ENCODE measurements at places on chromosomes 11 and 22.

GRCh38 chr22:24315367-24315966, 44.8 kb downstream of the SPECC1L start:
- no peak for DNase-seq

- DNase-seq: peak; percentile 25
These were observed 682 bp downstream of the ATM start for GRCh38 chr11:108223348-108224149.

- no peak for DNase-seq
These were observed 703.3 kb upstream of the ANO5 start for GRCh38 chr11:21489416-21490115.

GRCh38 chr22:39026509-39027150, 5.7 kb downstream of the APOBEC3D start:
- no peak for DNase-seq

DNA sequence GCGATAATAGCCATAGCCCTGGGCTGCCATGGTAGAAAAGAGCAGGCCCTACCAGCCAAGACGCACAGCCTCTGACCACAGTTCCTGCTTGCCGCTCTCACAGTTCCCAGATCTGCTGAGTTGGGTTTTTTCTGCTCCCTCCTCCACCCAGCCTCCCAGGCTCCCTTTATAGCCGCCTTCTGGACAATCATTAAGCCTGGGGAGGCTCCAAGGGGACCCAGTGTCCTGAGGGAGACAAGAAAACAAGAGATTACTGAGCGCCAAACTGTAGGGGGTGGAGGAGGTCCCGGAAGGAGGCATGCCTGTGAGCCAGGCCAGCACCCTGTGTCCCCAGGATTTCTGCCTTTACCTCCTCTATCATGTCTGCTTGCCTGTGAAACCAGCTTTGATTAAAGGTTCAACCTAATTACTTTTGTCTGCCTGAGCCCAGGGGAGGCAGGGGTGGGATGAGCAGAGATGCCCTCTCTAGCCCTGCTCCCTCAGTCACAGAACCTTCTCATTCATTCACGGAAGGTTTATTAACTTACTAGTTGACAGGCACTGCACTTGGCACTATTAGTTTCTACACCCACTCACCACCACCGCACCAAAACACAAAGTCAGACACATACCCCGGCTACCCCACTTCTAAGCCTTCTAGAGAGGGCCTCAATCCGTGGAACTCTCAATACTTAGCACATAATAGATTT, 1.2 kb downstream of the SLC37A4 start:
- peak; percentile 43 for DNase-seq

DNA sequence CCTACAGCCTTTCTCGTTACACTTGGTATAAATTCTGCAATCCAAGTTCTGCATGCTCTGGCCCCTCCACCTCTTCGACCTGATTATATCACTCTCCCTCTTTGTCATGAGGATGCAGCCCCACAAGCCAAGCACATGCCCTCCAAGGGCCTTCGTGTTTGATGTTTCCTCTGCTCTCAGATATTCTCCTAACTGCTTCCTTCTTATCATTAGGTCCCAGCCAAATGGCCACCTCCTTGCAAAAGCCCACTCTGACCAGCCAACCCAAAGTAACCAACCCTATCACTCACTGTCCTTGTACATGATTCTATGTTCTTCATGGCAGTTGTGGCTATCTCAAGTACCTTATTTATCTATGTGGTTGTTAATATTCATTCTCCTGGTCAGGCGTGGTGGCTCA, 38.3 kb upstream of the LRRC55 start:
- DNase-seq: no peak

GRCh38 chr22:45895436-45896152, 81.4 kb downstream of the WNT7B start:
- DNase-seq: no peak

DNA sequence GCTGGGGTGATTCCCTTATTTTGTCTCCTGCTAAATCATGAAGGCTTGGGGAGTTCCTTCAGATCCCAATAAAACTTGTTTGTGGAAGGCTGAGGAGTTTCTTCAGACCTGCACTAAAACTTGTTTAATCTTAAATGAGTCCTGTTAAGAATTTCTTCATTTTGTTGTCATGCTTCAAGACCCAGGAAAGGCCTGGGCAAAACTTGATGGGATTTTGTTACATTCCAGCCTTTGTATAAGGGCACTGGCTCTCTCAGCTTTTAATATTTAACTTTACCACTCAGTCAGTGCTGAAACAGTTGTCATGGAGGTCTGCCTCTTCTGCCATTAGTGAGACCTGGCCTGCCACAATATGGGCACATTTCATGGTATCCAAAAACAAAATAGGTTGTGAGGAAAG, 699.0 kb downstream of the ETS1 start:
- no peak for DNase-seq

- DNase-seq: no peak
These were observed 8.8 kb upstream of the PACS1 start for GRCh38 chr11:66061268-66061667.

- DNase-seq: no peak
These were observed 68.1 kb downstream of the CCDC81 start for GRCh38 chr11:86442827-86443226.

DNA sequence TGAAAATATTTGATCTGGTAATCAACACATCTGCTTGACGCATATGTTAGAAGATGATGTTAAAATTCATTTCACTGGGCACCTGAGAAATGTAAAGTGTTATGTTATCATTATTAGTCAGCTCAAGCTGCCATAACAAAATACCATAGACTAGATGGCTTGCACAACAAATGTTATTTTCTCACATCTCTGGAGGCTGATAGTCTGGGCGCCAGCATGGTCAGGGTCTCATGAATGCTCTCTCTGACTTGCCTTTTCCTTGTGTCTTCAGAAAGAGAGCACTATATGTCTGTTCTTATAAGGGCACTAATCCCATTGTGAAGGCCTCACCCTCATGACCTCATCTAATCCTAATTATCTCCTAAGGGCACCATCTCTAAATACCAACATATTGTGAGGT, 435.3 kb downstream of the NELL1 start:
- no peak for DNase-seq
